Effector memory CD8-positive, alpha-beta T cell (primary cell): ENCODE measurements at places on chromosomes 5 and 9.

- no peak for DNase-seq
Observed at GRCh38 chr5:178331491-178331996, 98.9 kb upstream of the PHYKPL start.

GRCh38 chr5:79059674-79060073 is 9.8 kb downstream of the DMGDH start:
- DNase-seq = no peak

GRCh38 chr5:74105126-74105780 is 479.3 kb downstream of the ARHGEF28 start:
- no peak for DNase-seq

- no peak for DNase-seq
Observed at GRCh38 chr9:35056571-35057270, 15.7 kb downstream of the VCP start.

DNA sequence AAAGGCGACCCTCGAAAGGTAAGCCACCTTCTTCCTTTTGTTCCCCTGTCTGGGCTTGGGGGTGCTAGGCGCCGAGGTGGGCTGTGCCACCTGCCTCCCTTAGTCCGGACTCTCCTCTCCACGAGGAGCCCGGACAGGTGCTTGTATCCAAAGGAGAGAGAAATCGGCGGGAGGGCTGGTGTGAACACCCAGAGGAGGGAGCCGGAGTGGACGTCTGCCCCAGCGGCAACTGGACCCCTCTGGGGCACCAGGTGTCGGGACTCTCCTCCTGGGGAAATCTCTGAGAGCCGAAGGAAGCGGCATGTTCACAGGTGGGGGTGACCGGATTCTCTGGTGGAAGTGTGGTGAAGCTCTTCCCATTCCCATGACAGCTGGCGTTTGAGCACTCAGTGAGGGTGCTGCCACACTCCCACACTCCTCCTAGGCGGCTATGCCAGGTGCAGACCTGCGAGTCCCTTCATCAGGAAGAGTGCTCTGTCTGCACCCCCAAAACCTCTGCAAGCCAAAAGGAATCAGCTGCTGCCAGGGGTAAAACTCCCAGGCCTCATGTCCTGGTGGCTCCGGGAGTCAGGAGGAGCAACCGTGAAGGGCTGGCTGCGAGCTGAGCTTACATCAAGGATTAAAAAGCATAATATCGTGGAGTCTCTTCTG is 921 bp downstream of the KCNIP1 start:
- DNase-seq = no peak
